Lower lobe of right lung (tissue), 2 donors: ENCODE measurements at places on chromosomes 6 and 20. TPM values are rescaled to one million over a fixed set of nuclear protein-coding genes. Genes with fewer than 3 reads are reported as not detected.

SLC35D3 gene
- not detected for total RNA-seq

CASS4 gene
- total RNA-seq = 23.9 TPM

DNA sequence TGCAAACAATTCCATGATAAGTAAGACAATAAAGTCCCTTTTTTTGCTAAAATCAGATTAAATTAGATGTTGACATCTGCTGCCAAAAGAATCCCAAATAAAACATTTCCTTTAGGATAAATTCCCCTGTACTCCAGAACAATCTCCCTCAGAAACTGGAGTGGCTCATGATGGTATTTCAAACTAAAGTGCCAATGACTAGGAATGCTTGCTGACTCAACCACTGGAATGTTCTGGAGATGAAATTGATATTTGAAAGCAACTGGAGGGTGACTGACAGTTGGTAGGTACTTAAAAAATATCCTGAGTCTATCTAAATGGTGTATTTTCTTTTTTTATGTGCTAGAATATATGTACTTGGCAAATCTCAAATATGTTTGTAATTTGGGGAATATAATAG, 350.1 kb upstream of the TSHZ2 start:
- no peak for DNase-seq
- no peaks in the 10 kb centered on the region for H3K27me3 ChIP-seq
- no peak overlapping the region for H3K4me3 ChIP-seq
- no peak overlapping the region for H3K27ac ChIP-seq
- H3K4me1 ChIP-seq = no peaks in the 10 kb centered on the region

DNA sequence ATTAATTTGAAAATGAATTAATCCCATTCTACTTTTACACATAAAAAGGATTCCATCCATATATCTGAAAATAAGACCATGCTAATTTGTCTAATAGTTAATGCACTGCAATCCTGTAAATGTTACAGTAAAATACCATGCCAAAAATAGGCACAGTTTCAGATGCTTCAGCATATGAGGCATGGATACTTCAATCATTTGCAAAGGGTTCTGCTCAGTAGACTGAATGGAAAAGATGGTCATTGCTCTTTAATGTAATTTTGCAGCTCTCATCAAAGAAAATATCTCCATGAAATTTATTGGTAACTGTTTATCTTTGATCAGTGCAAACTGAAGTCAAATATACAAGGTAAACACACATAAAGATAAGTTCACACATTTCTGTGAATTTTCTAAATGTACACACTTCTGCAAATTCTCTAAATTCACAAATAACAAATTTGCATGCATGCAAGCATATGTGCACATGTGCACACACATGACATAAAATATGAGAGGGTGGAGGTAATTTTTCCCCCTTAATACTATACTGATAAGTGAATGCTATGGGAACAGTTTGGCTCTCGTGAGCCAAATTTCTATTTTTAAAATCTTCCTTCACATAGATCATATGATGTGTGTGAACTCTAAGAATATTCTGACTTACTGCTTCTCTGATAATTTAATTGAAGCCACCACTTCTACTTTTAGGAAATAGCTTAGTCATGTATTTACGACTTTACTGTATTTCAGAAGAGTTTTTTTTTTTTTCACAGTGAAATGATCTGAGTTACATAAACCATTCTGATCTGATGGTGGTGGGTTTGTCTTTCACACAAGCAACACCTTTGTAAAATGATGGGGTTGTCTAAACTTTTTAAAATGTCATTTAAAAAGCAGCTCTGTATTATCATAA, 996.8 kb upstream of the CITED2 start:
- DNase-seq = no peak
- H3K27ac ChIP-seq = no peak overlapping the region
- no peaks in the 10 kb centered on the region for H3K4me1 ChIP-seq
- no peak overlapping the region for H3K4me3 ChIP-seq
- no peaks in the 10 kb centered on the region for H3K27me3 ChIP-seq

GRCh38 chr6:117481926-117482239, 591 bp upstream of the DCBLD1 start:
- DNase-seq = no peak
- peak overlapping the region; percentile 92 for H3K27ac ChIP-seq
- H3K4me1 ChIP-seq = peaks cover 27% of the 10 kb centered on the region
- H3K27me3 ChIP-seq = no peaks in the 10 kb centered on the region
- H3K36me3 ChIP-seq = no peaks in the 10 kb centered on the region
- H3K4me3 ChIP-seq = peak overlapping the region; percentile 85

GRCh38 chr6:116316772-116317467, 37.2 kb upstream of the TSPYL1 start:
- no peaks in the 10 kb centered on the region for H3K27me3 ChIP-seq
- H3K4me3 ChIP-seq = no peak overlapping the region
- H3K4me1 ChIP-seq = no peaks in the 10 kb centered on the region
- H3K36me3 ChIP-seq = no peaks in the 10 kb centered on the region

- H3K27me3 ChIP-seq = no peaks in the 10 kb centered on the region
- H3K27ac ChIP-seq = no peak overlapping the region
- no peaks in the 10 kb centered on the region for H3K36me3 ChIP-seq
- no peak for DNase-seq
- no peak overlapping the region for H3K4me3 ChIP-seq
These were observed 6.6 kb upstream of the C20orf202 start for GRCh38 chr20:1196634-1197033.

DNA sequence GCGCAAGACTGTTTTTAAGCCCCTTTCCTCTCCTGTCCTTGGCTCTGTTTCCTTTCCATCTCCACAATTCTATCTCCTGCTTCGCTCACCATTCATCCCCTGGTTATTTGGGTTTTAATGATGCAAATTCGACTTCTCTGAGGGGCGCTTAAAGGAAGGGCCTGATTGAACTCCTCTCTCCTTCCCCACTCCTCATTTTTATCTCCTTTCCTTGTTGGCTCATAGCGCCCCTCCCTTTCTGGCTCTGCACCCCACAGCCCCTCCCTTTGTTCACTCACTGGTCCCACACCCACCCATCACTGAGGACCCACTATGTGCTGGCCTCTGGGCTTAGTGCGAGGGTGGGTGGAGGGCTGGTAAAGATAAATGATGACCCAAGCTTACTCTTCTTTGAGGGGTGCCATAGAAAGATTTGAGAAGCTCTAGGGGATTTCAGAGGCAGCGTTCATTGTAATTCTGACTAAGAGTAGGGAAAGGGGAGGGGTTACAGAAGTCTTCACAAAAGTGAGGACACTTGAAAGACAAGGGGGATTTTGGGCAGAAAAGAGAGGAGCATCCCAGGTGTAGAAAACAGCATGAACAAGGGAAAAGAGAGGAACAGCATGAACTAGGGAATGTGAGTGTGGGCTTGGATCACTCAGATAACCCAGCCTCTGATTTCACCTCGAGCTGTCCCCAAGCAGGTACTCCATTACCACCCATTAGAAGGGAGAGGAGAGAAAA, 507.8 kb downstream of the CD83 start:
- H3K27me3 ChIP-seq = no peaks in the 10 kb centered on the region
- no peak overlapping the region for H3K4me3 ChIP-seq
- H3K27ac ChIP-seq = no peak overlapping the region
- no peak for DNase-seq
